ENCODE measurements at places on chromosomes 7 and 10.

GRCh38 chr10:44966129-44966815 lies 6.7 kb downstream of the RASSF4 start:
- DNase-seq: no peak

- DNase-seq: no peak
Measured at GRCh38 chr10:69372126-69372980, 44.4 kb downstream of the TACR2 start.

- DNase-seq: no peak
Measured at GRCh38 chr10:109430799-109431198, 492.5 kb downstream of the XPNPEP1 start.

- DNase-seq: no peak
Measured at GRCh38 chr7:16739863-16740622, 13.5 kb upstream of the TSPAN13 start.

DNA sequence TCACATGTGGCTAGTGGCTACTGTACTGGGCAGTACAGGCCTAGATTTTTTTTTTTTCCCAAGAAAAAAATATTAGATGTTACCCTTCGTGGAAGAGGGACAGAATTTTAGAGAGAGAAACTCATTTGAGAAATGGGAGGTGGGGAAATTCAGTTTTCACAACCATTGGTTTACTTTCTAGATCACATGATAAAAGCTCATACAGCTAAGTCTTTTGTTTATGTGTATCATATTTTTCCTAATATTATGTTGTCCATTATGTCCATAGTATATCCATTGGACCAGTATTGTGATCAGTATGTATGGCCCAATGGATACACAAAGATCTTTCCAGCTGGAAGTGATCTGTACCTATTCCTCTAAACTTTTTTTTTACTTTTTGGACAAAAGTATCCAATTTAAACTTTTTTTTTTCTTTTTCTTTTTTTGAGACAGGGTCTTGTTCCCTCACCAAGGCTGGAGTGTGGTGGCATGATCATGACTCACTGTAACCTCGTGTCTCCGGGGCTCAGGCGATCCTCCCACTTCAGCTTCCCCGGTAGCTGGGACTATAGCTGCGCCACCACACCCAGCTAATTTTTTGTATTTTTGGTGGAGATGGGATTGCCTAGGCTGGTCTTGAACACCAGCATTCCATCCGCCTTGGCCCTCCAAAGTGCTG lies 4.1 kb downstream of the CALU start:
- DNase-seq: no peak

- DNase-seq: no peak
Measured at GRCh38 chr10:92124616-92125143, 166.2 kb downstream of the CPEB3 start.
